ENCODE measurements at places on chromosomes 3 and 15.

- DNase-seq = peak; percentile 59
These were observed 7.5 kb downstream of the CMTM7 start for GRCh38 chr3:32399030-32399620.

- DNase-seq = no peak
These were observed 1.2 kb downstream of the GBE1 start for GRCh38 chr3:81760215-81760614.

DNA sequence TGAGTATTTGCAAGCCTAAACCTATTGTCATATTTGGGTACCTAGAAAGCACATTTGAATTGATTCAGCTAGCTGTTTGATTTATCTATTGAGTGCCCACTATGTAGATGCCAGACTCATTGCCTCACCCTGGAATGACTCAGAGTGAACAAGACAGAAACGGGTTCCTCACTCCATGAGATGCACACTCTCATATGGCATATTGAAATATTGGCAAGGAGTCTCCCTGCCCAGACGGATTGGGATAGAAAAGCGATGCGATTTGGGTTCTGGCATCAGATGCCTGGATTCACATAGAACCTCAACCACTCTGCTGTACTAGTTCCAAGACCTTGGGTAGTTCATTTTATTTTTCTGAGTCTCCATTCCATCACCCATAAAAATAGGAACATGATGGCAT lies 22.5 kb downstream of the LRRN1 start:
- DNase-seq = no peak

GRCh38 chr3:189902230-189903186 lies 218.2 kb downstream of the P3H2 start:
- DNase-seq = no peak

DNA sequence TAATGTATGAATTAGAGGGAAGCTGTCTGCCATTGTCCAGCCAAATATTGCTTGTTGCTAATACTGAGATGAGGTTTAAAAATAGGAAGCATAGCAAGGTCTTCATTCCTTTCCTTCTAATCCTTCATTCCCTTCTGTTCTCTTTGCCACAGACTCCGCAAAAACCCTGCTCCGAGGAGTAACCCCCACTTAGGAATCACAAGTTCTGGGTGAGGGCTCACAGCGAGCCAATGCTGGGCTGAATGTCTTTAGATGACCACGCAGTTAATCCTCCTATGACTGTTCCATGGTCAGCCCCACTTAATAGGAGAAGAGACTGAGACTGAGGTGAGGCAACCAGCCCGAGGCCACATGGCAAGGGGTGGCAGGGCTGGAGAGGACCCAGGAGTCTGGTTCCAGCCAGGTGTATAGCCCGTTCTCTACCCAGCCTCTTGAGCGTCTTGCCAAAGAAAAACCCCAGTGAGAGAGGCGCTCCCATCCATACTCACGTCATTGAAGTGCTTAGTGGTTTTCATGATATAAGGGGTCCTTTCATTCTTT lies 44.9 kb upstream of the CTSH start:
- DNase-seq = no peak

GRCh38 chr3:197404754-197405153 lies 106.3 kb upstream of the DLG1 start:
- no peak for DNase-seq

- DNase-seq = no peak
These were observed 573 bp downstream of the MME start for GRCh38 chr3:155080692-155081091.

GRCh38 chr3:106261396-106261795 lies 392.6 kb upstream of the CBLB start:
- DNase-seq = no peak

DNA sequence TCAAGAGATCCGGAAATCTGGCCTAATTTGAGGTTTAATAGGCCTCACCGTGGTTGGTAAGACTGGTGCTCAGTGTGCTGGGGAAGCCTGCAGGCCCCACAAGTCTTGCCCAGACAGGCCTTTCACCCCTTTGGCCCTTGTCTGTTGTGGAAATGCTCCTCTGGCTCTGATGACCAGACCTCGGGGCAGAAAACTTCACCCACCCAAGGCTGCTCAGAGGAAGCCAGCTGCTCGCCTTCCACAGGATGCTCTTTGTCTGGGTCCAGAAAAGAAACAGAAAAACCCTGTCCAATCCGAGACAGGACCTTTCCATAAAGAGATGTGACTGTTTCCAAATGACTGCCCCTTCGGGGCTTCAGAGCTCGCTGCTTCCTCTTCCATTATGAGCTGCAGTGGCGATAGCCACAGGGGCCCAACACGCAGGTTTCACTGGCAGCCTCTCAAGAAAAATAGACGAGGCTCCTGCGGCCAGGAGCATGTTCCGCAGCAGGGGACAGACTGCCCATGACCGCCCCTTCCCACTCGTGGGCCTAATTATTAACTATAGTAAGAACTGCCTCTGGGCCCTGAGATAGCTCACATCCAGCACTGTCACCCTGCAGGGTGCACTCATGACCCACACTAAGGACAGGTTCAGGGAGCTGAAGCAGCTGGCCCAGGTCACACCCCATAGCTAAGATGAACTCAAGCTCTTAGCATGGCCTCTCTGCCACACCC lies 6.8 kb upstream of the SNX22 start:
- no peak for DNase-seq

DNA sequence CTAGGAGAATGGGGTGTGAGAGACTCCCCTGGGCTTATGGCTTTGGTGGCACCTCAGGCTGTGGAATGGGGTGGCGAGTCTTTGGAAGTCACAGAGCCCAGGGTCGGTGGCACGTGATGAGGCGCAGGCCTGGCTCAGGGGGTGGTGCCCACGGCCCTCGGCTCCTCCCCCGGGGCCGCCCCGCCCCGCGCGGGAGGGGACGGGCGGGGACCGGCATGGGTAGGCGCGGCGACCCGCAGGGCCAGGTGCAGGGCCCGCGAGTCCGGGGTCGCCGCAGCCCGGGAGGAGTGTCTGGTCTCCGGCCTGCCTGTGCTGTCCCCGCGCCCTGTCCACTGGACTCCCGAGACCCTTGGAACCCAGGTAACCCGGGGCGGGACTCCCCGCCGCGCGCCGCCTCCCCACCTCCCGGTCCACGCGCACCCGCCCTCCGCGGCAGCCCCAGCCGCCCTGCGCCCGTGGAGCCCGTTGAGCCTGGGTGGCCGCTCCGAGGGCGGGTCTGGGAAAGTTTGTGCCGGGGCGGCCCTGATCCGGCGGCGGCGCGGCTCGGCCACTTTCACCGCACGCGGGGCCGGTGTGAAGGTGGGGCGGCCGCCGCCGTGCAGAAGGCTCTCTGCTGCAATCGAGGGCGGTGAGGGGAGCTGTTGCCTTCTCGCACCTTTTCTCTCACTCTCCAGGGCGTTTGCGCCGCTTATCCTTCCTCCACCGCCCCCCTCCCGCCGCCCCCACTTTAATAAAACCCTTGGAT lies at the start of gene PAQR5:
TSS of gene PAQR5 (plus strand) at position 216 of the 745 bp plus-strand sequence. CDS start 61,169 bp downstream, outside the sequence.
- no peak for DNase-seq

- DNase-seq = no peak
These were observed 19.1 kb upstream of the EPB42 start for GRCh38 chr15:43239732-43240491.

DNA sequence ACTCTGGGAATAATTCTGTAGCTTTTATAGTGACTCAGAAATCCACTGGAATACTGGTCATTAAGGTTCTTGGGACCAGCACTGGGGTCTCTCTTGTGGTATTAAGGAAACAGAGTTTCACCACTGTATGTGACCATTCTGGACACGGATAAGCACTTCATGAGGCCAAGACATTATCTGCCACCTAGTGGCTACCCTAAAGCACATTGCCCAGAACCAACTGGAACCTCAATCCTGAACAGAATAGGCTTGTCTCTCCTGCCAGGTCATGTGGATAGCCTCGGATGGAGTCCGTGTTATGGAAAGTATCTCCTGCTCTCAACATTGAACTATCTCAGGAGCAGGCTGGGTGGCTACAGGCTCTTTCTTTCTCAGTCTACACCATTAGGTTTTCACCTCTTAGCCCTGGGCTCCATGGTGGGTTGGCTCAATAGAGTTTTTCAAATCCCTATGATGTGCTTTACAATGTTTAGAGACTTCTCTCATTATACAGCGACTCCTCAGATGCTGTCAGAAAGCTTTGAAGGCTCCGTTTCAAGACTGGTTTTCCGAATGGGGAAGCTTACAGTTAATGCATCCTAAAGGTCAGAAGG lies 167.6 kb upstream of the ST8SIA2 start:
- DNase-seq = no peak

- no peak for DNase-seq
These were observed 22.4 kb upstream of the CELF6 start for GRCh38 chr15:72342385-72342784.

- peak; percentile 12 for DNase-seq
These were observed 1.4 kb downstream of the MORF4L1 start for GRCh38 chr15:78873793-78874765.

Data from NCI-H1694 (cell line).